ENCODE measurements at places on chromosomes 16 and 17.

- DNase-seq: no peak
Measured at GRCh38 chr16:57634171-57634570, 5.7 kb downstream of the ADGRG1 start.

GRCh38 chr16:6300523-6300922, 1032.1 kb upstream of the RBFOX1 start:
- no peak for DNase-seq

- DNase-seq: no peak
Measured at GRCh38 chr17:65218261-65218660, 81.1 kb downstream of the RGS9 start.

GRCh38 chr17:75024686-75025397, 12.4 kb downstream of the MRPL58 start:
- no peak for DNase-seq

GRCh38 chr17:77708936-77709335, 249.6 kb upstream of the TNRC6C start:
- DNase-seq: no peak

DNA sequence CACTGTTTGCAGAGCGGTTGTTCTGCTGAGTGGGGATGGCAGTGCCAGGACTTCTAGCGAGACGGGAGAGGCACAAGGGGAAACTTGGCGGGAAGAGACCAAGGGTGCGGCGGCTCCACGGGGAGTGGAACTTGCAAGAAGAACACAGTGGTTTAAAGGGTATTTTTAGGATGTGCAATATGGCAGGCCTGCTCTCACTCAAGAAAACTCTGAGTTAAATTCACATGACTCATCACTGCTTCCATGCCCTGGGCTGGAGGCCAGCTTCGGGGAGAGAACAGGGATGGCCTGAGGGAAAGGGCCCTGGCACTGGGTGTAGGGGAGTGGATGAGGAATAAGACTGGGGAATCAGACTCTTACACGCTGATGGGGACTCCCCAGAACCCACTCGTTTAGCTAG, 13.3 kb upstream of the CD300LD start:
- no peak for DNase-seq

GRCh38 chr17:8862213-8863056, 5.0 kb downstream of the PIK3R6 start:
- DNase-seq: no peak

- peak; percentile 77 for DNase-seq
Measured at GRCh38 chr17:17741349-17742023, 60.2 kb downstream of the RAI1 start.

- DNase-seq: peak; percentile 89
Measured at GRCh38 chr16:58499615-58500351, at the start of gene NDRG4. TSS of gene NDRG4 (plus strand) at chr16:58500143. CDS start at chr16:58500249, 106 bp downstream.

DNA sequence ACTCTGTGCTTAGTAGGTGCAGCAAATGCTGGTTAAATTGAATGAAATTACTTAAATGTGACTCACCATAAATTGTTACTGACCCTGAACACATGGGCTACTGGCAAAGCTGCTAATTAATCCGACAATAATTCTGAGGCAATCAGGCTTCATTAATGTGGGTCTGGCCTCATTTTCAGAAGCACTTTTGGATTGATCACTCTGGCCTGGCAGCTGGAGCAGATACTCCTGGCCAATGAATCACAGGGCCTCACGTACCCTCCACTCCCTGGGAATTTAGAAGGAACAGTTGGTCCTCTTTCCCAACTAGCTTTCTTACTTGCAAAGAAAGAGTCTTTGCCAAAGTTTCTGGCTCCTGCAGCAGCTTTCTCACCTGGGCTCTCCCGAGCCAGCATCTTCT, 162.0 kb upstream of the ZKSCAN2 start:
- DNase-seq: peak; percentile 0

DNA sequence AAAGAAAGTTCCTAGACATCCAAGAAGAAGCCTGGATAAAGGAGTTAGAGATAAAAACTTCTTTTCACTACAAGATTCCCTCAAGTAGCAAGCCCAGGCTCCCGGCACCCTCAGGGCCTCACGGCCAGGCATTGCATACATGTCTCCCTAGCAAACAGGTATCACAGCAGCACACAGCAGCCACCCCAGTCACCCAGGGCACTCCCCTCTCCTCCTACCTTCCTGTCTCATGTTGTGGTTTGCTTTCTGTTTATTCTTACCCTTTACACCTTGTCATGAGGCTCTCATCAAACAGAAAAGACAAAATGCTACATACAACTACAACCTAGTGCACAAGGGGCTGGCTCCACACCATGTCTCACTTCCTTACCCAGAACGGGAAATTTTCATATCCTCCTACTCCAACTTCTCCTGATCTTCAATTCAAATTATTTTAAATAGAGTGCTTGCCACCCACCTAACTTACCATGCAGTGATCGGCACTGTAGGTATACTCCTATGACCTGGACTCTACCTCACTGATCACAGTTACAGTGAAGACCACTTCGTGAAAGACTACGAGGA, 42.7 kb downstream of the XPO6 start:
- DNase-seq: no peak
